Fibroblast of villous mesenchyme (primary cell): ENCODE measurements at places on chromosomes 7 and 10.

- DNase-seq: no peak
These were observed 132.1 kb downstream of the TACC2 start for GRCh38 chr10:122121059-122121458.

DNA sequence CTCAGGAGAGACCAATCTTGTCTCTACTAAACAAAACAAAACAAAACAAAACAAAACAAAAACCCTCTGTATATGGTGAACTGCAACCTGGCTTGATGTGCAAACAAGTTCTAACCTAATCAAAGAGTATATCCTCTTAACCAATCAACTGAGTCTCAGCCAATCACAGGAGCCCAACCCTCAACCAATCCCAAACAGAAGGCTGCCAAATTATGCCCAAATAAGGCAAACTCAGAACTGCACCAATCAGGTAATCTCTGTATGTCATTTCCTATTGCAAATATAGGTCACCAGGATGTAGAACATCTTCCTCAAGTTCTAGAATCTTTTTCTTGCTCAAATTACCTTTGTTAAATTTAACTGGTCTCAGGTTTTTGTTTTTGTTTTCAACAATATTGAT, 5.2 kb downstream of the FAM133B start:
- no peak for DNase-seq

GRCh38 chr7:17293481-17293880, 5.0 kb upstream of the AHR start:
- no peak for DNase-seq

DNA sequence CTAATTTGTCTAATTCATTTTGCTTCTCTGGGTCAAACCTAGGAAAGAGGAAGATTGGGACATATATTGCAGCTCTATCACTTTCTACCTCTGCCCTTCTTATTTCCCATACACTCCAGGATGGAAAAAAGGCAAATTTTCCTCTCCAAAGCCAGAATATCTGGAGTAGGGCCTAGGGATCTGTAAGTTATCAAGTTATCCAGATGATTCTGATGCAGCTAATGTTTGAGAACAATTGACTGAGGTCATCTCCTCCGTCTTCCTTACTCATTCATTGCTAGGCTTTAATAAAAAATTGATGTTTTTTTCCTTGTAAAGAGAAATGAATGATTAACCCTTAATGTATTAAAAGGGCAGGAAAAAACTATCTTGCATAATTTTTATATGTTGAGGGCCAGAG, 211.9 kb upstream of the GLI3 start:
- DNase-seq: no peak

DNA sequence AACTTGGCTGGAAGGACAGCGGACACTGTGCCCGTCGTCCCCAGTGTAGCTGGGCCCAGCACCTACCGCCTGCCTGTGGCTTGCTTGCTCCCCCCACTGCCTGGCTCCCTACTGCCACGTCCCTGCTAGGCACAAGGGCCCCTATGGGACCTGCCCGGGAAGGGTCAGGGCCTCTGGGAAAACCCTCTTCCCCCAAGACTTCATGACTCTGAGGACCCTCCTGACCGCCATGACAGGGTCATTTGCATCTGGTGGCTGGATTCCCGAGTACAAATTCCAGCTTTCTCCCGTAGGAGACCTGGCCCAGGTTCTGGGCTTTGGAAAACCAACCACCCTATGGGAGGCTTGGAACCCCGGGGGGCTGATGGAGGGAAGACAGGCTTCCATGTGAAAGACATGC, 1.4 kb upstream of the MMD2 start:
- no peak for DNase-seq

DNA sequence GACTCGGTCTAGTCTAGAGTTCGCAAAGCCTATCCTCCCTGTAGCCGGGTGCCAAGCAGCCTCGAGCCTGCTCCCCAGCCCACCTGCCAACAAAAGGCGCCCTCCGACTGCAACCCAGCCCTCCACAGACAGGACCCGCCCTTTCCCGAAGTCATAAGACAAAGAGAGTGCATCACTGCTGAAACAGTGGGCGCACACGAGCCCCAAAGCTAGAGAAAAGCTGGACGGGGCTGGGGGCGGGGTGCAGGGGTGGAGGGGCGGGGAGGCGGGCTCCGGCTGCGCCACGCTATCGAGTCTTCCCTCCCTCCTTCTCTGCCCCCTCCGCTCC, 622 bp upstream of the COL1A2 start:
- peak; percentile 66 for DNase-seq

- peak; percentile 83 for DNase-seq
These were observed 812.8 kb downstream of the LRMDA start for GRCh38 chr10:76244061-76244686.

GRCh38 chr7:7414791-7415603, 120.7 kb downstream of the COL28A1 start:
- DNase-seq: no peak

- DNase-seq: peak; percentile 87
These were observed 89.7 kb upstream of the RPA3 start for GRCh38 chr7:7808156-7808555.
